ENCODE measurements at places on chromosomes 2 and 18.

DNA sequence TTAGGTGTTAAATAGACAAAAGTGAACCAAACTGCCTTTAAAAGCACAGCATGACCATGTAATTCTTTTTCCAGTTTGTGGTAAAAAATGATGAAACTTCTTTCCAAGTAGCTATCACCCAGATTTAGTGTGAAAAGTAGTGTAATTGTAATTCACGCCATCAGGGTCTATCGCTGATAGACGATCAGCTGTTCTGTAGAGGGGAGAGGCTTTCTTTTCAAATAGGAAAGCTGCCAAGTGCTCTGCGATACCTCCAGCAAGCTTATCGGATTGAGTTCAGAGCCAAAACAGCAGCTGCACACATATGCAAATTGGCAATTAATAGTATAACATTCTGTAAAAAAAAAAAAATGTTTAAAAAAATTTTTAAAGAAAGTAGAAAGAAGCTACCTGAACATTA is 61.9 kb upstream of the PSMD14 start:
- no peak for DNase-seq

GRCh38 chr2:168087401-168087800 is 160.0 kb downstream of the STK39 start:
- no peak for DNase-seq

GRCh38 chr2:163934131-163934530 is 198.3 kb upstream of the FIGN start:
- no peak for DNase-seq

- DNase-seq, result no peak
Observed at GRCh38 chr2:60957643-60958042, 59.9 kb upstream of the PEX13 start.

GRCh38 chr2:177165721-177166711 is 46.6 kb upstream of the HNRNPA3 start:
- DNase-seq, result no peak

GRCh38 chr2:150522269-150522668 is 34.8 kb upstream of the RND3 start:
- no peak for DNase-seq

DNA sequence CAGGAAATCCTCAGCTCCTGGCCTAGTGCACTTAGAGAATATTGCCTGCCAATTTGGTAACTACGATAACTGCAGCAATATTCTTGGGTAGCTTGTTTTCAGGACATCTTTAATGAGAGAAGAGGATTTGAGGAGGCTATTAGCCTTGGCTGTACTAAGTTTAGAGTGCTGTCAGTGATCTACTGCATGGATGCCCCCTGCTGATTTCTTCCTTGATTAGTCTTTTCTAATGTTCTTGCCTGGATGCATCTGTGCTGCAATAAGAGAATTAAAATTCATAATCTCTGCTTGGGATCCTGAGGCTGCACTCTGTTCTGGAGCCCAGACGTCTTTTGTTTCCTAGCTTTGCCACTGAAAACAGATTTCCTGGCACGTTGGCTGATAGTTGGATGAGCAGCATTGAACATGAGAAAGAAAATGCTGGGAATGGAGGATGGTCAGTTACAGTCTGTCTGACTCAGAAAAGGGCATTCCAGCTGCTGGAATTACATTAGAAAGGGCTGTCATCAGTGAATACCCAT is 115.4 kb downstream of the CCDC85A start:
- no peak for DNase-seq

GRCh38 chr2:121164042-121164441 is 121.0 kb downstream of the TFCP2L1 start:
- no peak for DNase-seq

All from activated CD8-positive, alpha-beta T cell treated with anti-CD3 and anti-CD28 coated beads, Interleukin-2, amount 10 ng/mL, durations not matched to agents 7 days and 5 days (primary cell).